Activated naive CD4-positive, alpha-beta T cell (primary cell): ENCODE measurements at places on chromosomes 7 and 10.

GRCh38 chr7:123538897-123539296 lies 4.5 kb upstream of the IQUB start:
- DNase-seq: no peak

DNA sequence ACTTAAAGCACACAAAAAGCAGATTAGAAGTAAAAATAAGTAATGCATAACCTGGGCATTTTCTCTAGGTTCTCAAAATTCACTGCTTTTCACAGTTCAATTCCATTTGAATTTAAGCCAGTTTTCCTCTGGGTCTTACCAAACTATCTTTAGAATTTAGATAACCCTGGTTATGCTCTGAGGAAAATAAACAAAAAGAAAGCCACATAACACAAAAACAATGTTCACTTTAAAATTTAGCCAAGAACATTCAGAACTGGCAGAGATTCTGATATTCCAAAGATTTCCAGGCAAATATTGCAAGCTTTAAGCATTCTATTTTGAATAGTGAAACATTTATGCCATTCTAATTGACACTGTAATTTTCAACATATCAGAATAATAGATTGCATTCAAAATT lies 50.7 kb upstream of the PRKG1 start:
- DNase-seq: no peak

GRCh38 chr10:96992721-96993120 lies 160.6 kb downstream of the LCOR start:
- DNase-seq: no peak

- no peak for DNase-seq
Measured at GRCh38 chr10:14259696-14260566, 70.8 kb downstream of the FRMD4A start.

GRCh38 chr10:27986821-27987220 lies 12.1 kb downstream of the ODAD2 start:
- DNase-seq: no peak

- no peak for DNase-seq
Measured at GRCh38 chr7:12768948-12769347, 81.5 kb downstream of the ARL4A start.

DNA sequence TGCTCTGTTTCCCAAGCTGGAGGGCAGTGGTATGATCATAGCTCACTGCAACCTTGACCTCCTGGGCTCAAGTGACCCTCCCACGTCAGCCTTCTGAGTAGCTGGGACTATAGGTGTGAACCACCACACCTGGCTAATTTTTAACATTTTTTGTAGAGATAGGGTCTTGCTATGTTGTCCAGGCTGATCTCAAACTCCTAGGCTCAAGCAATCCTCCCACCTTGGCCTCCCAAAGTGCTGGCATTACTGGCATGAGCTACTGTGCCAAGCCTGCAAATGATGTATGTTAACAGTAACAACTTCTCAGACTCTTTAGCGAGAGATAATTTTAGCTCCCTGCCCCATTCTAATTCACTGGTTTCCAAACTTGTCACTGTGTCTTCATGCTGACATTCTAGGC lies 27.7 kb upstream of the SEPHS1 start:
- DNase-seq: no peak
